ENCODE measurements at places on chromosomes 7 and 10.

GRCh38 chr10:71218651-71219050, 6.3 kb downstream of the UNC5B start:
- no peak for DNase-seq

- DNase-seq, result no peak
These were observed 32.9 kb upstream of the CRYGN start for GRCh38 chr7:151472644-151473380.

GRCh38 chr10:122422266-122422989, 32.0 kb upstream of the ARMS2 start:
- DNase-seq, result no peak

GRCh38 chr7:47349401-47349800, 232.5 kb downstream of the TNS3 start:
- no peak for DNase-seq

DNA sequence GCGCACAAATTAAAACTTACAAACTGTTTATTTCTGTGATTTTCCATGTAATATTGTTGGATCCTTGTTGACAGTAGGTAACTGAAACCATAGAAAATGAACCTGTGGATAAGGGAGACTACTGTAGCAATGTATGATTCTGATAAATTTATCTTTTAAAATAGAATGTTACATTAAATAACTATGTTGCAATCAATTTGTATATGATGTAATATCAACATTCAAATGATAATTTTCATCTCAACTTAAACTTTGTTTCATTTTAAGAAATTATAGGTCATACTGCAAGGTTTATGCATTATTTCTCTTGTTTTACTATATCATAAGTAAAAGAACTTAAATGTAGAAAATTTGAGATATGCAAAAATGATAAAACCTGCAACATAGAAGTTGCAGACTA, 718.0 kb upstream of the MBL2 start:
- DNase-seq, result no peak

DNA sequence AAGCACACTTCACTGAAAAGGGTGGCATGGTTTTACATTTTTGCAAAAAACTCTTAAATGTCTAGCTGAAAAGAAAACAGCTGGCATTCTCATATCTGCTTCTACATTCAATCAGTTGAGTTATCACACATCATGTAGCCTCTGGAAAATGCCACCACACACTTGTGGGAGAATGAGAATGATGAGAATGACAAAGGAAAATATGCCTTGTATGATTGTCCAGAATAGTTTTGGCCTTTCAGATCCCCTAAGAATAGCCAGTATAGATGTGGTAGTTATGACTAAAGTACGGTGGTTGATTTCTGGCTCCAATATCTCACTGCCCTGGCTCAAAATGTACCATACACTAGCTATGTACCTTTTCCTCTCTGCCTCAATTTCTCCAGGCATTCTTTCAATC, 30.2 kb upstream of the FRMD4A start:
- no peak for DNase-seq

DNA sequence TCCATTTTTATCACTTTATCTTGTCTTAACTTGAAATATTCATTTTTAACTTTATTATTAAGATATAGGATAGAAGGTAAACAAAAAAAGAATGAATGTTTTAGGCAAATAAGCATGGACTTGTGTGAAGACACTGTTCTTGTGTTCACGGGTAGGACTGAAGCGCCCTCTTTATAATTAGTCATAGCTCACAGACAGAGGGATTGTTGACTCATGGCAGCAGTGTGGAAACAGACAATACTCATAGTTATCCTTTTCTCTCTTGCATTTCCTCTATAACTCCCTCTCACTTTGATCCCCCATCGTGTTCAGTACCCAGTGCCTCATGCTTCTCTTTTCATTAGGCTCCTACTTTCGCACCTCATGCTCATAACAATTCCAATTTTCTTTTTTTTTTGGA, 731.8 kb downstream of the PHTF2 start:
- peak; percentile 45 for DNase-seq

GRCh38 chr7:116327752-116328151, 117.4 kb downstream of the TES start:
- DNase-seq, result peak; percentile 84
